Germinal center (tissue), 1 donor: ENCODE measurements at places on chromosomes 13 and 19.

- no peak for DNase-seq
Observed at GRCh38 chr13:110398564-110399507, 91.8 kb downstream of the COL4A2 start.

- DNase-seq = no peak
Observed at GRCh38 chr13:46994492-46994891, 97.6 kb upstream of the HTR2A start.

DNA sequence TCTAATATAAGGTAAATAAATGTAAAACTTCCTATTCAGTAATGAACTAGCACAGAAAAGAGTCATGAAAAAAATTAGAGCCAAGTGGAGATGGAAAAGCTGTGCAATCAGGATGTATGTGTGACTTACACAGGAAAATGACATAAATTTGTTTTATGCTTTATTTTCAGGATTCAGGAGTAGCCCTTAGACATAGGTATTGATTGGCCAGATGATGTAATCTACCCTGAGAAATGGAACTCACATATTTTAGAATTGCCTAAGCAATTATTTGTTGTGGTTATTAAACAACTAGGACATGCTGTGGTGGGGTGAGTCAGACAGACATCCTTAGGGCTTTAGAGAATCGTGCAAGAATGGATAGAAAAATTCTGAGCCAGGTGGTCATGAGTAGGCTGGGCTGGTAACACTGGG is 110.6 kb downstream of the PCDH9 start:
- no peak for DNase-seq

DNA sequence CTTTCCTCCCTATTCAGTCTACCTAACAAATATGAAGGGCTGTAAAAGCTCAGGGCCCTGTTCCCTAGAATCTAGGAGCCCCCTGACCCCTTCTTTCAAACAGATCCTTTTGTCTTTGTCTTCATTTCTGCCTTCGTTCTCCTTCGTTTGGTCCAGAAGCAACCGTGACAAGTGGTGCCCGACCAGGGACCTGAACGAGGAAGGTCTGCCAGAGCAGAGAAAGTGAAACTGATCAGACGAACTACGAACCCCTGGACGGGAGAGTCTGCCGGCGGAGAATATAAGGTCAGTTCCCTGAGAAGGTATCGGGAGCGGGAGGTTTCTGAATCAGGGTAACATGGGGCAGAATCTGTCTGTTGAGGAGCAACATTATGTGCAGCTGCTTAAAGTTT is 751 bp downstream of the ERVK3-1 start:
- peak; percentile 22 for DNase-seq

DNA sequence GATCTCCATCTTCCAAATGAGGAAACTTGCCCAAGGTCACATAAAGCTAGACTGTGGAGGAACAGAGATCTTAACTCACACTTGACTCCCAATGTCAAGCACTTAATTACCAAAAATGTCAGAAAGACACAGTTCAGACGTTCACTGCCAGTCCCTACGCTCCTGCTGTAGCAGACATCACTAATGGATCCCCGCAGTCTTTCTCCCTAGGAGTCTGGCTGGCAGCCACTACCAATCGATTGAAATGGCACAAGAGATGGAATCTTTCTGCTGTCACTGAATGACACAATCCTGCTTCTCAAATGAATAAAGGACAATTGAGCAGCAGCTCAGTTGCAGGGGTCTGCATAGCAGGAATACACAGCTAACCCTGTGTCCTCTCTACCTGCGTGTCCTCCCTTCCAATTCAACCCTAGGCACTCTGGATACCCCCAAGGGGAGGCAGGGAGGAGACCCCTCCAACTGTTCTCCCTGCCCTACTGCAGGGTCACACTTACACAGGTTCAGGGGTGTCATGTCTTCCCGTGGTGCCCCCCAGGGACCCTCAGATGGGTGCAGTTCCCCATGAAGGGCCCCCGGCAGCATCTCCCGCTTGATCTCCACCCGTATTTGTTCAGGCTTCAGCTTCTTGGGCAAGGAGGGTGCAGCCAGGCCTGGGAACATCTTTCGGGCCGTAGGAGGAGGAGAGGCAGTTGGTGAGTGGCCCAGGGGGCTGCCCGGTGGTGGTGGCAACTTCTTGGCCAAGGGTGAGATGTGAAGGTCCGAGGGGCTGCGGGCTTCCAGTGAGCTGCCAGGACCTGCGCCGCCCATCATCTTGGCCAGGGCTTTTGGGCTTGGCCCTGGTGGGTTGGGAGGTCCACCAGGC is 7.9 kb upstream of the AKAP8L start:
- no peak for DNase-seq

- DNase-seq = no peak
Observed at GRCh38 chr13:35953537-35954206, 177.5 kb downstream of the DCLK1 start.

GRCh38 chr13:24257497-24257896 is 51.9 kb upstream of the C1QTNF9 start:
- DNase-seq = no peak

DNA sequence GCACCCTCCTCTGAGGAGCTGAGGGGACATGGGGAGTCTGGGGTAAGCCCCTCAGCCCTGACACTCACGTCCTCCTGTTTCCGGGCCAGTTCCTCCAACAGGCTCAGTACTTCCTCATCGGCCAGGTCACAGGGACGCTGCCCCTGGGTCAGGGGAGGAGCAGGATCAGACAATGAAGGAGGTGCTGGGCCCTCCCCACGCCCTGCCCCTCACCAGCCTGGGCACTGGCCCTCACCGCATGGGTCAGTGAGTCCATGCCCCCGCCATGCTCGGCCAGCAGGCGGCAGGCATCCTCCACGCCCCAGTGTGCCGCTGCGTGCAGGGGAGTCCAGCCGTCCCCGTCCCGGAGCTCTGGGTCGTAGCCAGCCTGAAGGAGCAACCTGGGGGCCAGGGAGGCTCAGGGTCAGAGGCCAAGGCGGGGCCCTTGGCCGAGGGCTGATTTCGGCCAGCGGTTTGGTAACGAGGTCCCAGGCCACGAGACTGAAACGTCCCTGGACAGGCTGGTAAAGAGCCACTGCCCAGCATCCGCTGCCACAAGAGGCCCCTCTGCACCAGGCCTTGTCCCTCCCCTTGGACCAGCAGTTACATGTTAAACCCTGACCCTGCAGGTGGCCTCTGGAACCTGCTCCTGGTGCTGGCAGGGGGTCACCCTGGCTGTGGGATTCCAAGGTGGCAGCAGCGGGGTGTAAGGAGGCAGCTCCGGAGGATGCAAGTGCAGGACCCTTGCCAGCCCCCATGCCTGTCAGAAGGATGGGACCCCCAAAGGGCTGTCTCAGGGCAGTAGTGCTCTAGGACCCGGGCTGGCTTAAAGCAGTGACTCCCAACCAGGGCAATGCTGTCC is 18.5 kb downstream of the PPP1R12C start:
- no peak for DNase-seq
